ENCODE measurements at places on chromosomes 12 and 14. TPM values are rescaled to one million over a fixed set of nuclear protein-coding genes. Genes with fewer than 3 reads are reported as not detected.

GRCh38 chr12:103725398-103725797 lies 115.6 kb downstream of the NT5DC3 start:
- DNase-seq, result no peak

DNA sequence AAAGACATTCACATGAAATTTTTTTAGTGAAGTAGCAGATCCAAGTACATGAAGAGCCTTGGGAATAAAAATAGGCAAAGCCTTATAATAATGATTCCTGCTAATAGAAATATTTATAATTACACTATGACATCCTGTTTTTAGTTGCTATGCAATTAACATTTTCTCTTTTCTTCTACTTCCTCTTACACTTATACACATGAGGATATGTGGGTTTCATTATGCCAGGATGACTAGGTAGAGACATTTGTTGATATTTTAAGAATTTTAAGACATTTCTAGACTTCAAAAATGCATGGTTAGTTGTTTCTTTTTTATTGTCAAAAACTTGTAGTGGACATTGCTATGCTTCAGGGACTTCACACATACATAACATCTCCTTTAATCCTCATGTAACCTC lies 326.8 kb downstream of the SYT1 start:
- DNase-seq, result no peak

DNA sequence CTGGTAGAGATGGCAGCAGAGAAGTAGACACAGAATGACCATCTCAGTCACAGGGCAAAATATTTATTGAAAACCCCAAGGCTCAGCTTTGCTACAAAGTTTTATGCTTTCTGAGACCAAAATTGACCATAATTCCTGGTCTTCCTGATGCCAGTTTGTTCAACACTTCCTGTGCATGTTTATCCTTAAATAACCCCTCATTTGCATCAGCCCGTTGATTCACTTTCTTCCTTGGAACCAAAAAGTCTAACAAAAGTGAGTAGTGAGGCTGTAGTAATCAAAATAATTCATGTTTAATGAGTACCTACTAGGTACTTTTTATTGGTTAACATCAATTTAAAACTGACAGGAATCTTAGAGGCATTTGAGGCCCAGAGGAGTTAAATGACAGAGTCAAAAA lies 51.7 kb downstream of the TRHDE start:
- no peak for DNase-seq

GRCh38 chr14:35932659-35933159 lies 106.6 kb downstream of the BRMS1L start:
- no peak for DNase-seq

DNA sequence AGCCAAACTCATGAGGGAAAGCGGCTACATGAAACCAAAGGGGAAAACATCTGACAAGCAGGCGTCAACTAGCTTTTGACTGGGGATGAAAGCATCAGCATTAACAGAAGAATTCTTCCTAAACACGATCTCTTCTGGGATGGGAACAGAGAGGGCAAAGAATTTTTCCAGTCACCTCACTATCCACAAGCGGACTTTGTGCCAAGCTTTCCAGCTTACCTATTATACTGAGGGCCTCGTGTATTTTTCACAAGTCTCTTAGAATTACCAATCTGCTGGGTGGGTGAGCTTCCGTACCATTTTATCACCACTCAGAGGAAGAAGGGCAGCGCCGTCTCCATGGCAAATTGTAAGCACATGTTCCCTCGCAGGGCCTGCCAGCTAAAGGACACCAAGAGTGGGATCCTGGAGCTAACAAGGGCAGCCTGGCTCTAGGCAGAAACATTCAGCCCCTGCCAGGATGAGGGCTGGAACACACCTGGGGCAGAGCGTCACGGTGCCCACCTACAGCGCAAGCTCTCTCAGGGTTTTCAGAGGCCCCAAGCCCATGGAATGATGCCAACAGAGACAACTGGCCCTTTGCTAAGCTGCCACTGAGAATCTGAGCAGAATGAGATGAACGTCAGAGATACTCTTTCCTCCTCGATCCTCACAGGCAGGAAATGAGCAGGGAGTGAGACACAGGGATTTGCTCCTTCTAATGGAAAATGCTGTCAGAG lies 74.6 kb downstream of the CHGA start:
- no peak for DNase-seq

DNA sequence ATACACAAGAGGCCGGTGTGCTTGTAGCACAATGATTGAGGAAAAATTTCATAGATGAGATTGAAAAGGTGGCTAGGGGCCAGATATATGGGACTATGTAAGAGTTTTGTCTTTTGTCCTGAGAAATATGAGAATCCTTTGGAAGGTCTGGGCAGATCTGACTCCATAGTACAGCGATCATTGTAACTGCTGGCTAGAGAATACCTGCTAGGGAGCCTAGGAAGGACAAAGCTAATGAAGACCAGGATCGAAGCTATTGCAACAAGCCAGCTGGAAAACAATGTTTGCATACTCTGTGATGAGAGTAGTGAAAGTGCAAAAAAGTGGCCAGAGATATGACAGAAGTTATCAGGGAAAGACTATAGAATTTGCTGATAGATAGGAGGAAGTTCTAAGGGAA lies 537.6 kb downstream of the C12orf50 start:
- DNase-seq, result no peak

GRCh38 chr14:96729889-96730288 lies 67.3 kb upstream of the VRK1 start:
- no peak for DNase-seq

GRCh38 chr14:52111583-52111982 lies 42.7 kb upstream of the NID2 start:
- DNase-seq, result peak; percentile 26

DNA sequence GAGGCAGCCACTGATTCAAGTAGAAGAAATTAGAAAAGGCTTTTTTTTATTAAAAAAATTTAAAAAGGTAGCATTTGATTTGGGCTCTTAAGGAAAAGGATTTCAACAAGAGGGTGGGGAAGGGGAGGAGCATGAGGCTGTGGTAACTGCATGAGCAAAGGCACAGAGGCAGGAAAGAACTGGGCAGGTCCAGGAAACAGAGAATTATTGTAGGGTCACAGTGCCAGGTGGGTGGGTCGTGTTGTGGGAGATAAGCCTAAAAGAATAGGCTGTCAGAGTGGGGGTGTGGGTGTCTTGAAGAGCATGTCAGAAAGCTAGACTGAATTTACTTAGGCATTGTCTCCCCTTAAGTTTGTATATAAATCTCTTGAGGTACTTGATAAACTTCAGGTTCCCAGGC lies 7.8 kb downstream of the LIMA1 start:
- DNase-seq, result peak; percentile 30

- DNase-seq, result no peak
Measured at GRCh38 chr12:109650808-109651207, 62.8 kb upstream of the FAM222A start.

- DNase-seq, result no peak
Measured at GRCh38 chr12:30679241-30679640, 16.4 kb downstream of the IPO8 start.

DNA sequence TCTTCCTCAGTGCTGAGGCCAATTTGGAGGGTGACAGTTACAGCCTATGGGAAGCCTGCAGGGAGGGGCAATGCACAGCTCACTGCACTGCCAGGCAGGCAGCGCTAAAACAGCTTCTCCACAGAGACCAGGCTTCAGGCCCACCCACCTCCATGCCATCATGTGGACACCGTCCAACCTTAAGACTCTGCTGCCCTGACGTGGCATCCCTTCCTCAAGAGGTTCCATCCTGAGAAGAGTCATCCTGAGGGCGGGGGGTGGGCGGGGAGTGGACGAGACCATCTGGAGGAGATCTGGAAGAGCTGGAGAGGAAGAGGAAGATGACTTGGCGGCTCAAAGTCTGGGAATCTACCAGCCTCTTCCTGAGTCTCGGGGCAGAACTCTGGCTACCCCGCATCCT lies 8.4 kb upstream of the ACVRL1 start:
- peak; percentile 92 for DNase-seq

- DNase-seq, result no peak
Measured at GRCh38 chr12:64352181-64352580, 38.4 kb downstream of the C12orf56 start.

GRCh38 chr12:65511912-65512311 lies 233.4 kb downstream of the MSRB3 start:
- DNase-seq, result no peak

GRCh38 chr12:82069931-82070514 lies 288.2 kb downstream of the CCDC59 start:
- no peak for DNase-seq

GRCh38 chr14:101286271-101287018 lies 274.9 kb upstream of the DIO3 start:
- no peak for DNase-seq

DNA sequence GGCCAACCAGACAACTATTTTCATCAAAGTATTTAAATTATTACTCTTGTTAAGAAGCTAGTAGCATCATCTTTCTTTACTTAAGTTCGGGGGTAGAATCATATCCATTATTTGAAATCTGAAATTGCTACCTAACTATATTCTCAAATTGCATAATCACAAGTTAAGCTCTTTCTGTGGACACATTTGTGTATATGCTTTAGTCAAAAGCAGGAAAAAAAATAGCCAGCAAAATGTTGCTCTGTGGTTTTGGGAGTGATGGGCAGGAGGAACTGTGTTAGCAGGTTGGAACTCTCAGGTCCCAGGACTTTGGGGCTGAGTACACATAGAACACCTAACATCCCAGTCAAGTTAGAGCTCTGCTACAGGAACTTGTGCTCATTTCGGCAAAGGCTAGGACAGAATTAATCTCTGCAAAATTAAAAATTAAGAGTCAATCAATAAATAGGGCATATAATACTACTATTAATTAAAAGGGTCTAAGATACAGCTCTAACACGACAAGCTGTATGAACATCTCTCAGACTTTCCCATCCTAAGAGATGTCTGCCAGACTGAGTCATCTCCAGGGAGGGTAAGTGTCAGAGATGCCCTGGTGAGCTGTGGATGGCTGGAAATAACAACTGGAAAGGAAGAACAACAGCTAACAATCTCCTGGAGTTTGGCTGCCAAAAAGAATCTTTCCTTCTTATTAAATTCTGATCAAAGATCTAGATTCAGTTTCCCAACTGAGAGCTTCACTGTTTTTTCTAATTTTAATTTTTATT lies 203.5 kb upstream of the GZMB start:
- DNase-seq, result peak; percentile 3

DNA sequence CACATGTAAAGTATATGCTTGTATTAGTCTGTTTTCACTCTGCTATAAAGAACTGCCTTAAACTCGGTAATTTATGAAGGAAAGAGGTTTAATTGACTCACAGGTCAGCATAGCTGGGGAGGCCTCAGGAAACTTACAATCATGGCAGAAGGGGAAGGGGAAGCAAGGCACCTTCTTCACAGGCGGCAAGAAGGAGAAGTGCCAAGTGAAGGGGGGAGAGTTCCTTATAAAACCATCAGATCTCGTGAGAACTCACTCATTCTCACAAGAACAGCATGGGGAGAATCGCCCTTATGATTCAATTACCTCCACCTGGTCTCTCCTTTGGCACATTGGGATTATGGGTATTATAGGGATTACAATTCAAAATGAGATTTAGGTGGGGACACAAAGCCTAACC lies 229.5 kb upstream of the PLXNC1 start:
- DNase-seq, result no peak

- no peak for DNase-seq
Measured at GRCh38 chr14:100015251-100015655, 50.0 kb upstream of the EVL start.

DNA sequence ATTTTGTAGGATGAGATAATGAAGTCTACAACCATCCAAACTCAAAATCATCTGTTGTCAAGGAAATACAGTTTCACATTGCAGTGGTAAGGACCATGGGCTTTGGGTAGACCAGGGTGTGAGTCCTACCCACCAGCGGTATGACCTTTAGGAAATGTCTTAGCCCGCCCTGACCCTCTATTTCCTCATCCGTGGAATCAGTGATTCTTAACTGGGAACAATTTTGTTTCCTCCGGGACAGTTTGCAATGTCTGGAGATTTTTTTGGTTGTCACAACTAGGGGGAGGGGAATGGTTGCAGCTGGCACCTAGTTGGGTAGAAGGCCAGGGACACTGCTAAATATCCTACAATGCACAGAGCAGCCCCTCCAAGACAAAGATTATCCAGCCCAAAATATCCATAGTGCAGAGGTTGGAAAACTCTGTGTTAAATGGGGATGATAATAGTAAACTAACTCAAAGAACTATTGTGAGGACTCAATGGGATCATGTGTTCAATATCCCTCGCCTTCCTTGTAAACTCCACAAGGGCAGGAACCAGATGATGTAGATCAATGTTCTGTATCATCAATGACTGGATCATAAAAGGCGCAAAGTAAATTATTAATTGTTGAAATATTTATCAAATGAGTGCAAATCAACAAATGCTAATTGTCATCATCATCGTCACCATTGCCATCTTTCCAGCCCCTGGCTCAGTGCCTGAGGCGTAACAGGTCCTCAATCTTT lies 15.7 kb upstream of the IFT81 start:
- DNase-seq, result no peak

DNA sequence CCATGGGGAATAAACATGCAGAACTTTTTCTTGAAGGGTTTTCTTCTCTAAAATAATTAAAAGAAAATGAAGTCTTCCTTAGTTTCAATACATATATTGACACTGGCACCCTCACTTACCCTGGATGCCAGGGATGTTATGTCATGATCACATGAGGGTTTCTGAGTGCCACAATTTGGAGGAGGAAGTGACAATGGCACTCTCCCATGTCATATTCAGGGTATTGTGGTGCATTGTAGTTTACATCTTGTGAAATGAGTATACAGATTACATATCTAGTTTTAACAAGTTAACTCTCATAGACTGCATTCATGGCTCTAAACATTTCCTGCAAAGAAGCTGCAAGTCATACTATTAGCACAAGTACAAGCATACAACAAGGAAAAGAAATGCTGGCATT lies 37.7 kb downstream of the CCDC177 start:
- no peak for DNase-seq

- DNase-seq, result no peak
Measured at GRCh38 chr12:57744194-57744776, 554 bp upstream of the TSPAN31 start.

DNA sequence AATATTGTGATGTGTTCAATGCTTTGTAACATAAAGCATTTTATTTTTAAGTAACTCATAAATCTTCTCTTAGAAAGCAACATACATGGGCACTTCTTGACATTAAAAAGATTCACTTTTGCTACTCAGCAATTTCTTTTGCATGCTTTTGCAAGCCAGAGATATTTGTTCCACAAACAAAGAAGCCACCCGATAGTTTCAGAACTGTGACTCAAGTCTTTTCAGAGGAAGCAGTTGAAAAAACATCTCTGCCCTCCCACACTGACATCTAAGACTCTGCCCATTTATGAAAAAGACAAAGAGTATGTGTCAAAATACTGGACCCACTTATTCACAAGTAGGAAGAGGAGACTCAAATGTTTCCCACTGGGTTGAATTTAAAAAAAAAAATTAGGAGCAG lies 7.5 kb downstream of the APPL2 start:
- DNase-seq, result peak; percentile 23

The LHX5 gene
- not detected for total RNA-seq

The NKX2-1 gene
- total RNA-seq, result not detected

The CCDC196 gene
- not detected for total RNA-seq

The LRP1-AS gene
- not detected for total RNA-seq

The DCD gene
- total RNA-seq, result not detected

The IFNG-AS1 gene
- total RNA-seq, result not detected

The TTC9 gene
- 1.1 TPM for total RNA-seq

The RNFT2 gene
- total RNA-seq, result 10.9 TPM

The PRIMA1 gene
- total RNA-seq, result not detected

The KRT4 gene
- not detected for total RNA-seq

The PLA2G1B gene
- not detected for total RNA-seq

The LMO3 gene
- total RNA-seq, result not detected

The SLC7A8 gene
- 2.5 TPM for total RNA-seq

The OTX2 gene
- total RNA-seq, result not detected

The CEBPE gene
- total RNA-seq, result not detected

Data from A172 (cell line).